ENCODE measurements at places on chromosomes 4 and X.

- no peak for DNase-seq
These were observed 71.1 kb downstream of the MID1 start for GRCh38 chrX:10549280-10549679.

DNA sequence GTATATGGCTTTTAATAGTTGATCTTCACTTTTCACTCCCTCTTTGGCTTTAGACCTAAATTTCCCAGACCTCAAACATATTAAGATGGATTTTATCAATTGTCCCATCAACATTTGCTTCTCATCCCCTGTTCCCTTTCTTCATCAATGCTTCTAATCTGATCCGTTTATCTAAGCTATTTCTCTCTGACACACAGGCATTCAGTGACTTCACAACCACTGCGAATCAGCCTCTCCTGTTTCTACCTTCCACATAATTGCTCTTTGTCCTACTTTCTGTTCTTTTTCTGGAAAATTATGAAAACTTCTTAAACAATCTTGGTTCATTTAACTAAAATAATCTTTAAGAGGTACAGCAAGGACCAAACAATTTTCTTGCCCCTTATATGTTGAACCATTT, 115.2 kb downstream of the GLRA3 start:
- DNase-seq = no peak

- no peak for DNase-seq
These were observed 8.3 kb downstream of the CSN2 start for GRCh38 chr4:69957209-69957608.

DNA sequence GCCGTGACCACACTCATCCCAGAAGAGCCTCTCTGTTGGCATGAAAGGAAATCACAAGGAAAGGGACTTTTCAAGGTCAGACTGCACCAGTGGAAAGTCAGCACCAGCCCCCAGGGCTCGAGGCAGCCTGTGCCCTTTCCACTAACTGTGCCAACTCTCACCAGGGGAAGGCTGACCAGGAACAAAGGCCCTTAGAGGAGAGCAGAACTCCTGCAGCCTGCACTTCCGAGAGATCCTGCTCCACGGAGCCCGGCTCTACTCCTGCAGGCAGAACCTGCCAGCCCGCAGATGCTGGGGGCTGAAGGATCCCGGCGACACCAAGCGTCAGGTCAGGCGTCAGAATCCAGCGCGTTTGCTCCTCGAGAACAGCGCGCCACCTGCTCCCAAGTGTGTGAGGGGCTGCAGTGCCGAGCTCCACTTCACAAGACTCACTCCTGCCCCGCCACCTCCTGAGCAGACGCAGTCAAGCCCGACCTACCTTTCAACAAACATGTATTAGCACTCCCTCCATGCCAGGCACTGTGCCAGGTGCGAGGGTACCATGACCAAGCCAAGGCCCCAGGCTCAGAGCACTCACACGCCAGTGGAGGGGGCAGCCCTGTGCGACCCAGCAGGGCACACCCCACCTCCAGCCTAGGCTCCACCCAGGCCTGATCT, 13.6 kb upstream of the HELT start:
- no peak for DNase-seq

DNA sequence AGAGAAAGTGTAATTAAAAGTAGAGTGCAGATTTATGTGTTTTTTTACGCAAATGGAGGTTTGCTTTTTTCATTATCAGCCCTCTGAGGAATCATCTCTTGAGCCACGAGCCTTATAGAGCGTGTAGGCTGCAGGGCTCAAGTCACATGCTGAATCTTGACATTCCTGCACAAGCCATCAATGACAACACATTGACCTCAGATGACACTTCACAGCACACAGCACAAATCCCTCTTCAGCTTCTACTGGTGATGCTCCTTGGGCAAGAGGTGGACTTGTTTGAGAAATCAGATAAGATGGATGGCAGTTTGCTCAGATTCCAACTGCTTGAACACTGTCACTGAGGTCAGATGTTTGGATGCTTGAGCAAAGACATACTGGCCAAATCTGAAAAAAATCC, 250.6 kb downstream of the SNCA start:
- DNase-seq = no peak

DNA sequence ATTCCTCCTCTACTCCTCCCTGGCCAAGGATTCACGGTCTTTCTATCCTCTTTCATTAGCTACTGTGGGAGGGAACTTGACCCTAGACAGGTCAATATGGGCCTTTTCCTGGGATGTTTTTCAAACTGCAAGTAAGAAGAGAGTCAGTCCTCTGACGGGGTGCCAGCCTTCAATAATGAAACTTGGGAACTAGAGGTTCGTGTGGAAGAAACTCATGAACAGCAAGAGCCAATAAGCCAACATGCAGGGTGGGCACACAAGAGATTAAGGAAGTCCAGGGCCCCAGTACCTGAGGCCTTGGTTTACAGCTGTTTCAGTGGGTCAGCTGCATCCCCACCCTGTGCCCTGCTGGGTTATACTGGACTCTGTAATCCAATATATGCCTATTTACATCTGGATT, 49.3 kb downstream of the LIMCH1 start:
- DNase-seq = no peak

DNA sequence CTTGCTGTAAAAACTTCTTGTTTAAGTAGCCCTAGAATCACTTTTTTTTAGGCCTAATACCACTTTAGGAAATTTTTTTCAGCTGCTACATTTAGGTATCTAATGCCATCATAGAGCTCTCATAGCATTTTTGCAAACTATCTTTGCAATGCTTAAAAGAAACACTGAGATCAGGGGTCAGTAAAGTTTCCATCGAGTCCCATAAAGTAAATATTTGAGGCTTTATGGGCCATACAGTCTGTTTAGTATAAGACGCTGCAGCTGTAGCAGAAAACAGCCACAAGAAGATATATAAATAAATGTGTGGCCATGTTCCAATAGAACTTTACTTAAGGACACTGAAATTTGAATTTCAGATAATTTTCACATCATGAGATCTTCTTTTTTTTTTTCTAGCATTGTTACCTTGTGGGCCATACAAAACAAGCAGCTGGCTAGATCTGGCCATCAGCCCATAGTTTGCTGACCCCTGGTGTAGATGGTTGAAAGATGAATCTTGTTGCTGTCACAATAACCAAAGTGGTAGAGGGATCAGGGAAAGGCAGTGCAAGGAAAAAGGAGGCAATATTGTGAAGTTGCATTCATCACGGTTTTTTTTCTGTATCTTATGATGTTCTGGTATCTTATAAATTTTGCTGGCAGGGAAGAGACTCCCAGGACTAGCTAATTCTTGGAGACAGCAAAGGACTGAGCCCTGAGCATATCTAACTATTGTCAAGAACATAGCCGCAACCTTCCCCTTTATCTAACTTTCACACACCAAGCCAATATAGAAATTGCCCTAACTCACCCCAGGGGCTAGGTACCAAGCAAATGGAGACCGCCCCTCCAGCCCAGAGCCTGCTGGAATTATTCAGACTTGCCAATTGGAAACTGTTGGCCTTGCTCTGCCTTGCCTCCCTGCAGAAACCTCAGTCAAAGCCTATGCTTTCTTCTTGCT, 46.6 kb downstream of the RASGEF1B start:
- no peak for DNase-seq

DNA sequence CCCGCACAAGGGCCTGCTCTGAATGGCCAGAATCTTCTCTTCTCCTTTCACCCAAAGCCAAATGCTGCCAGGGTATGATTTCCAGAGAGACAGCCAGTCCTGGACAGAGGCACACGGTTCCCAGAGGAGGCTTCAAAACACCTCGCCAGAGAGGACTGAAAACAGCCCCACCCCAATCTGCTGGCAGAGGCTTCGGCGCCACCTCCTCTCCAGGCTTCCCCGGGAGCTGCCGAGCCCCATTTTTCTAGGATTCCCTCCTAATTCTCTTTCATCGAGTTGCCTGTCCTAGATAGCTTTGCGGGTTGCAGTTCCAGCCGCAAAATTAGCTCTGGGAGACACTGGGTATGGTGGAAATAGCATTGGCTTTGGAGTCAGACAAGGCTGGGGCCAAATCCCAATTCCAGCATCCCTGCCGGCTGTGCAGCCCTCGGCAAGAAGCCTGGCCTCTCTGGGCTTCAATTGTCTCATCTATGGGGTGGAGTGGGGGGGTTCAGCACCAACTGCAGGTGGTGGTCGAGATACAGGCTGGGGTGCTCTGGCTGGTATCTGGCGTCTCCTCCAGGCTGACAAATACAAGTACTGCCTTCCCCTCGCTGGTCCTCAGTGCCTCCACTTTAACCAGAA, 22.6 kb downstream of the PPP2R2C start:
- no peak for DNase-seq

Measured in activated T-cell treated with anti-CD3 and anti-CD28 coated beads for 4 hours (primary cell).